ENCODE measurements at places on chromosomes 2 and 18.

GRCh38 chr18:76442413-76443171 lies 52.5 kb downstream of the ZNF516 start:
- no peak for DNase-seq

DNA sequence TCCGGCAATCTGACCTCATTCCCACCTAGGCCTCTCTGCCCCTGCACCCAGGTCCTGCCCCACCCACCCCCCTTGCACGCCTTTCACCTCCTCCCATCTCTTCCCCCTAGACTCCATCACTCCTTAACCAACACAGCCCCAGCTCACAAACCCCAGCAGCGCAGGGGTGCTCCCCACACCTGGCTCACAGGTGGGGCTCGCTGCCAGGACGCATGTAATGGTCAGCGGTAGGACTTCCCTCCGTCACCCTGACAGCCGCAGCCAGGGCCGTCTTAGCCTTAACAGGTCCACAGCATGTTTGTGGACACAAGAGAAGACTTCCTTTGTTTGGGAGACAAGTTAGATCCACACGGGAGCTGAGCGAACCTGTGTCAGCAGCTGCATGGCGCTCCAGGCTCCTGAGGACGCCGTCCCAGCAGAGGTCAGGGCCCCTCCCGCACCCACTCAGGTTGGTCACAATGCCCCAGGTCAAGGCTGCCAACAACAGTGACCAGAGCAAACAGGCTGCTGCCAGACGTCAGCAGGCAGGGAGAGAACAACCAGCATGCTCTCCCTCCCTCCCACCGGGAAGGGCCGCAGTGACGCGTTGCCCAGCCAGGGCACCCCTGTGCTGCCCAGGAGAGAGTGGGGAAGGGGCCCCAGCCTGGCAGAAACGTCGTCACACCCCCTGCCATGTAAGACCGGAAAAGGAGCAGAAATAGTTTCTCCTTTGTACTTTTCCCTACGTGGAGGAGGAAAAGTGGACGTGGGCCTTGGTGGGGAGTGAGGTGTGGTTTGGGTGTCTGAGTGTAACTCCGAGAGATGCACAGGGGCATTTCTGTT lies 68.0 kb downstream of the PXDN start:
- no peak for DNase-seq

- no peak for DNase-seq
These were observed 151.2 kb downstream of the PRPF40A start for GRCh38 chr2:152565884-152566727.

DNA sequence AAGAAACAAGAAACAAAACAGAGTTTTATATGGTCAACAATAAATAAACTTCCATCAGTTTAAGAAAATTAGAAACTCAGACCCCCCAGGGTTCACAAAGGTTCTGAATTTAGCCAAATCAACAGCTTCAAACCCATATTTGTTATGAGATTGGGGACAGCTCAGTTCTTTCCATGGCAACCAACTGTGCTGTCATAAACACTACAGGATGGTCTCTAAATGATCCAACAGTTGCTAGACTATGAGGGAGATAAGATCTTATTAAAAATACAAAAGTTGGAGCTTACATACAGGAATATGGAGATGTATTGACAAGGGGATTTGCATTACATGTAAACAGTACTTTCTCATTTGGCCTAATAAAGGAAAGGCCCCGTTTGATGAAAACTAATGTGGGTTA lies 154.6 kb upstream of the CTAGE1 start:
- DNase-seq, result no peak
